Activated naive CD8-positive, alpha-beta T cell treated with anti-CD3 and anti-CD28 coated beads, Interleukin-2, amount 10 ng/mL, durations not matched to agents 7 days and 5 days (primary cell): ENCODE measurements at places on chromosomes 3 and 15. TPM values are rescaled to one million over a fixed set of nuclear protein-coding genes. Genes with fewer than 3 reads are reported as not detected.

DNA sequence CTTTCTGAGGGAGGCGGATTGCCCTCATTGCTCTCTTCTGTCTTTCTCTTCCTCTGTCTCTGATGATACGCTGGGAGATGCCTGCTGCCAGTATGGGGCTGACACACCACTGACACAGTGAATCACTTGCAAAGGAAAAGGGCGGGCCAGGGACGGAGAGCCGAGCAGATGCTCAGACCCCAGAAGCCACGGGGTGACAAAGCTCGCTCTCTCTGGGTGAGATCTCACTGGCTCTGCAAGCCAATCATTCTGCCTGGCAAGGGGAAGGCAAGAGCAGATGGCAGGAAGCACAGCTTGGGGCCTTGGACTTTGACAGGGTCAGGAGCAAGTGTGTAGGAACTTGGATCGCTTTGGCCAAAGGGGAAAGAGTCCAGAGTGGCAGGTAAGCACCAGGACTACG, 198.7 kb downstream of the NTRK3 start:
- no peaks in the 10 kb centered on the region for H3K36me3 ChIP-seq
- no peaks in the 10 kb centered on the region for H3K27me3 ChIP-seq

GRCh38 chr15:91711384-91712033, 142.0 kb upstream of the SLCO3A1 start:
- no peak for DNase-seq
- peaks cover 17% of the 10 kb centered on the region for H3K4me1 ChIP-seq
- H3K27ac ChIP-seq = no peak overlapping the region
- no peak overlapping the region for H3K4me3 ChIP-seq
- H3K27me3 ChIP-seq = peaks cover 39% of the 10 kb centered on the region
- H3K36me3 ChIP-seq = no peaks in the 10 kb centered on the region

DNA sequence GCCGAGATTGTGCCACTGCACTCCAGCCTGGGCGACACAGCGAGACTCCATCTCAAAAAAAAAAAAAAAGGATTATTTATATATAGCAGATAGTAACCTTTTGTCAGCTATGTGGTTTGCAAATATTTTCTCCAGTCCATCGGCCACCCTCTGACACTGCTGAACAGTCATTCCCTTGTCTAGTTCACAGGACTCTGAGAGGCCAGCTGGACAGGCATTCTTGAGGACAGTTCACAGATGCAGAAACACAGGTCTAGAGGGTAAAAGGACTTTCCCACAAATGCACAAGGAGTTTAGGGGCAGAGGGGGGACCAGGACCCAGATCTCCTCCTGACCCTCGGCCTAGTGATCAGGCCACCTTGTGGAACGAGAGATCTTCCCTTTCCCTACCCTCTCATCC, 7.5 kb upstream of the TMEM40 start:
- H3K4me1 ChIP-seq = peaks cover 4% of the 10 kb centered on the region
- H3K27me3 ChIP-seq = peaks cover 3% of the 10 kb centered on the region
- no peak overlapping the region for H3K27ac ChIP-seq
- H3K36me3 ChIP-seq = no peaks in the 10 kb centered on the region
- H3K4me3 ChIP-seq = no peak overlapping the region

CHL1 gene
- not detected for total RNA-seq

DNA sequence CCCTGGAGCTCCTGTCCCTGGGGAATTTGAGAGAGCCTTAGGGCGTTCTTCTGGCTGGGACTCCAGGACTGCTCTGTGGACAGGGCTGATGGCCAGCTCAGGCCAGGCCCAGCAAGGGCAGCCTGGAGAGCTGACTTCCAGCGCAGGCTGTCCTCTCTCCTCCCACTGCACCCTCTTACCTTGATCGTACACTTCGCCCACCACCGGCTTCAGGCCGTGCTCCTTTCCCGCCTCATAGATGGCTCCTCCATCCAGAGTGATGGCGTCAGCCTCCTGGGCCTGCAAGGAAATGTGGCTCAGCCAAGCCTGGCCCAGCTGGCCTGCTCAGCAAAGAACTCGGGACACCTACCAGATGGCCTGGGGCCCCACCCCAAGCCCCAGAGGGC, 3.1 kb downstream of the MELTF start:
- H3K27me3 ChIP-seq = no peaks in the 10 kb centered on the region
- H3K27ac ChIP-seq = no peak overlapping the region
- H3K36me3 ChIP-seq = no peaks in the 10 kb centered on the region
- H3K4me3 ChIP-seq = no peak overlapping the region

GRCh38 chr15:35723852-35724251, 177.9 kb upstream of the DPH6 start:
- H3K27ac ChIP-seq = no peak overlapping the region
- H3K4me3 ChIP-seq = no peak overlapping the region
- H3K4me1 ChIP-seq = no peaks in the 10 kb centered on the region
- no peak for DNase-seq
- H3K27me3 ChIP-seq = no peaks in the 10 kb centered on the region

CLDN1 gene
- not detected for total RNA-seq

DNA sequence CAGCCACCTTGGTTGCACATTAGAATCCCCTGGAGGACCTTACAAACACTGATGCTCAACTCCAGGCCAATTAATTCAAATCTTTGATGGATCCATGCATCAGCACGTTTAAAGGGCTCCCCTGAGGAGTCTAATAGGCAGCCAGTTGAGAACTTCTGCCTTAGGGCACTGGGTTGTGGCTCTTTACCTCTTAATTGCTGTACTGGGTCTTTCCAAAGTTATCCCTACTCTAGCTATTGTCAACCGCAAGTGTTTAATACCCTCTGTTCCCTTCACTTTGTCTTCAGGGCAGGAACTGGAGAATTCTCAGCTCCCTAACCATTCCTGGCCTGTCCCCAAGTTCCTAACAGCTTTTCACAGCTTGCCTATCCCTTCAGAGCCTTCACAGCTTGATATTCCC, 15.0 kb upstream of the FAM174B start:
- H3K27ac ChIP-seq = no peak overlapping the region
- H3K4me1 ChIP-seq = no peaks in the 10 kb centered on the region
- H3K36me3 ChIP-seq = no peaks in the 10 kb centered on the region
- H3K27me3 ChIP-seq = no peaks in the 10 kb centered on the region
- no peak overlapping the region for H3K4me3 ChIP-seq

CHRNA3 gene
- total RNA-seq = not detected

DNA sequence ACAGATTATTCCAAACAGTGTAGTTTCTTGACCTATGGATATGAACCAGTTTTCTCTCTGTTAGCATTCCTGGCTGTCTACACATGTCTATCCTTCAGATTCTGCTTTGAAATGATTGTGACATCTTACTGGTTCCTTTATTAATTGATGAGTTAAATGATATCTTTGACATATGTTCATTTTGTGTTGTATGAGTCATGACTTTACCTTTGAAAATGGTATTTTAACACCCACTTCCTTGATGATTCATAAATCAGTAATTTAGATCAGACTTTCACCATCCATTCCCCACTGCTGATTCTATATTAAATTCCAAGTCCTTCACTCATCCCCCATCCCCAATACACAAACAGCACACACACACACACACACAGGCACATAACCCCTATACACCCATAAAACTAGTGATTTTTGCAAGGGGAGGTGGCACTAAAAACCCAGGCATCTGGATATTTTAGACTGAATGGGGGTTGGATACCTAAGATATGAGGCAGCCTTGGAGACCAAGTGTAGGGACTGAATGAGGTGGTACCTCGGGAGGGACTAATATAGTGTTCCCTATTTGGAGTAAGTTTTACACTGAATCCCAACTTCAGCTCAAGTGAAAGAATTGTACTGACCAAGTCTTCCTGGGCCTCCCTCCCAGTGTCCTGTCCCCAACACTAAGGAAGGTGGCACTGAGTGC, 9.7 kb downstream of the CCK start:
- peaks cover 4% of the 10 kb centered on the region for H3K4me1 ChIP-seq
- H3K27me3 ChIP-seq = peaks cover 22% of the 10 kb centered on the region
- H3K4me3 ChIP-seq = no peak overlapping the region
- H3K27ac ChIP-seq = no peak overlapping the region

- no peak overlapping the region for H3K4me3 ChIP-seq
- peaks cover 40% of the 10 kb centered on the region for H3K36me3 ChIP-seq
- peak overlapping the region; percentile 30 for H3K27ac ChIP-seq
- H3K4me1 ChIP-seq = peaks cover 3% of the 10 kb centered on the region
- no peak for DNase-seq
These were observed 16.8 kb upstream of the CCNDBP1 start for GRCh38 chr15:43168192-43169107.

- DNase-seq = no peak
- peaks cover 6% of the 10 kb centered on the region for H3K36me3 ChIP-seq
- peaks cover 24% of the 10 kb centered on the region for H3K4me1 ChIP-seq
These were observed 290.5 kb downstream of the RPLP1 start for GRCh38 chr15:69743091-69743490.

DNA sequence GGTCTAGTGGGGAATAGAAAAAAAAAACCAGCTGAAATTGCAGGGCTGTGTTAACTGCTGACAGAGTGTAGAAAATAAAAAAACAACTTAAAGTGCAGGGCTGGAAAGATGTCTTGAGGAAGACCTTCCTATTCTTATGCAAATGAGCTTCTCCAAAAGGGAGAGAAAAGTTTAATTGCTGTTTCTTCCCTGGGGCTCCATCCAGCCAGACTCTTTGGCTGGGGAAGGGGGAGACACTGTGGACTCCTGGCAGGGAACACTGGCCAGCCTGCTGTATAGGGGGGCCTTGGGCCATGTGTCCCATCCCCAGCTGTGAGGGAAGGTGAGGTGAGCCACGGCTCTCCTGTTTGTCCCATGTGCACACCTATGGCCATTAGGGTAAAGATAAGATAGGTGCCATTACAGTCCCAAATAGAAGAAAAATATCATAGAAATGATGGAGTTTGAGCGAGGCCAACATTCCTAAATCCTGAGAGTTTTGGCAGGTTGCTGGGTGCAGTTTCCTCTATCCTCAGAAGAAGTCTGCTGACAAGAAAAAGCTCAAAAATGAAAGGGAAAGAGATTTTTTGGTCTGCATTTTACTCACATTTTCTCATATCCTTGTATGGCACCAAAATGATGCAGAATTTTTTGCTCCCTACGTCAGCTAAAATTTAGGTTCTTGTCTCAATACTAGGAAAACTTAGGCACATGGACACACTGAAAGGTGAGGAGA, 901.7 kb downstream of the PLOD2 start:
- no peaks in the 10 kb centered on the region for H3K27me3 ChIP-seq
- DNase-seq = no peak
- H3K4me3 ChIP-seq = no peak overlapping the region
- H3K36me3 ChIP-seq = no peaks in the 10 kb centered on the region

PPIB gene
- 227 TPM for total RNA-seq

DNA sequence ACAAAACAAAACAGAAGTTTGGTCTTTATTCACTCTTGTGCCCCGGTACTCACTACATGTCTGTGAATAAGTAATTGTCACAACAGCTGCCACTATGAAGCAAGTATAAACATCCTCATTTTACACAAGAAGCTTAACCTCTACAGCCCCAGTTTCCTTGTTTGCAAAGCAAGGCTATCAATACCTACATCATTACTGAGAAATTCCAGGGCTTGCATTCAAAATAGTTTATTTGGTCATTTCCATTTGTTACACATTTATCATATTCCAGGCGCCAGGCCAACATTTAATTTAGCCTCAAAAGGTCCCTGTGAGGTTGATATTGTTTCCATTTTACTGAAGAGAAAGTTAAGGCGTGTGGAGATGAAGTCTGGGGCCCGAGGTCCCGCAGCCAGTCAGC, 161.4 kb upstream of the LRTM1 start:
- H3K27ac ChIP-seq = no peak overlapping the region
- no peak overlapping the region for H3K4me3 ChIP-seq
- DNase-seq = no peak
- H3K4me1 ChIP-seq = no peaks in the 10 kb centered on the region

TGM5 gene
- 0.11 TPM for total RNA-seq

DNA sequence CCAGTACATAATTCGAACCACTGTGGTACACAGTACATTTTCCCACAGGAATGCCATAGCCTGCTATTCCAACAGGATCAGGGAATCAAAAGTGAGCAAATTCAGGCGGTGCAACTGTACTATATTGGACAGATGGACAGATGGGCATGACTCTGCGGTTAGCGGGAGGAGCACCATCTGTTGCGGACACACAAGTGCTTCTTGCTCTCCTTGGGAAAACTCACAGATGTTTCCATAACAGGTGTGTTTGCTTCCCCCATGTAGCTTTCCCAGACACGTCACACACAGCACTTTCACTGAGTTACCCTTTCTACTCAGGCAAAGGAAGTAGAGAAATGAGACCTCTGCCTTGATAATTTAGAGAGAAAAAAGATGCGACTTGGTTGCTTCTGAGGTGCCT, 325.1 kb upstream of the THBS1 start:
- peaks cover 10% of the 10 kb centered on the region for H3K4me1 ChIP-seq
- no peak for DNase-seq
- no peak overlapping the region for H3K4me3 ChIP-seq
- peaks cover 6% of the 10 kb centered on the region for H3K27me3 ChIP-seq

OR5K2 gene
- total RNA-seq = not detected

GRCh38 chr15:100254691-100255090, 87.1 kb downstream of the ADAMTS17 start:
- H3K4me3 ChIP-seq = no peak overlapping the region
- peaks cover 1% of the 10 kb centered on the region for H3K4me1 ChIP-seq
- H3K36me3 ChIP-seq = peaks cover 4% of the 10 kb centered on the region
- DNase-seq = no peak
- H3K27me3 ChIP-seq = no peaks in the 10 kb centered on the region
- no peak overlapping the region for H3K27ac ChIP-seq

DPPA4 gene
- total RNA-seq = not detected

- H3K27ac ChIP-seq = no peak overlapping the region
- H3K4me1 ChIP-seq = peaks cover 28% of the 10 kb centered on the region
- H3K27me3 ChIP-seq = no peaks in the 10 kb centered on the region
- no peak overlapping the region for H3K4me3 ChIP-seq
- no peak for DNase-seq
These were observed 20.7 kb downstream of the PPP1R2 start for GRCh38 chr3:195522254-195523023.

DNA sequence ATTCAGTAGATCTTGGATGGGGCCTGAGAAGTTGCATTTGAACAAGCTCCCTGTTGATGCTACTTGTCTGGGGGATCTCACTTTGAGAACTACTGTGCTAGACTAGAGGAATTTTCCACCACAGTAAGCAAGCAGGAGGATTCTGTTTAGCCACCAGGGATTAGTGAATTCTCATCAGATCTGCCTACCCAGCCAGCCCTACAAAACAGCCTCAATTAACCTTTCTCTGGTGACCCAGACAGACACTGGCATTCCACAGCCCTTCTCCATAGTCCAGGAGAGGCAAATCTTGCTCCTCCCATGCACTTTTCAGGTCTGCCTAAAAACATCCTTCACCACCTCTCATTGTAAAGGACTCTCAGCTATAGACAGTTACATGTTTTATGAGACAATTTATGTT, 16.7 kb upstream of the MYH15 start:
- H3K36me3 ChIP-seq = no peaks in the 10 kb centered on the region
- DNase-seq = no peak
- no peak overlapping the region for H3K27ac ChIP-seq
- no peak overlapping the region for H3K4me3 ChIP-seq
- peaks cover 17% of the 10 kb centered on the region for H3K27me3 ChIP-seq
